Fibroblast of upper back skin (primary cell): ENCODE measurements at places on chromosomes 4 and X.

DNA sequence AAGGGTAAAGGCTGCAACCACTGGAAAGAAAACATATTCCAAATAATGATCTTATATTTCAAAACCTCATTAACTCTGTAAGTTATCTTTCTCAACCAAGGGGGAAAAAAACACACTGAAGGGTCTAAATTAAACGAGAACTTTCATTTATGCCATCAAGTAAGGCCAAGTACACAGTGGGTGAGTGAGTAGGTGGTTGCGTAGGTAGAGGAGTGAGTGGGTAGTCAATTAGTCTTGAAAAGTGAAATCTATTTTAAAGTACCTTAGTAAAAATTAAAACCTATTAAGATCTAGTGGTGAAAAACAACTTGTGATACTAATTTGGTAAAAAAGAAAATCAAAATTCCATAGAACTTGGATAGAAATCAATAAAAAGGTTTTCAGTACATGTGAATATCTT is 3.5 kb downstream of the CASK start:
- DNase-seq: no peak

GRCh38 chrX:47936224-47936939 is 67.4 kb downstream of the ZNF182 start:
- DNase-seq: no peak

GRCh38 chr4:76987153-76987591 is 37.6 kb downstream of the SEPTIN11 start:
- peak; percentile 99 for DNase-seq

DNA sequence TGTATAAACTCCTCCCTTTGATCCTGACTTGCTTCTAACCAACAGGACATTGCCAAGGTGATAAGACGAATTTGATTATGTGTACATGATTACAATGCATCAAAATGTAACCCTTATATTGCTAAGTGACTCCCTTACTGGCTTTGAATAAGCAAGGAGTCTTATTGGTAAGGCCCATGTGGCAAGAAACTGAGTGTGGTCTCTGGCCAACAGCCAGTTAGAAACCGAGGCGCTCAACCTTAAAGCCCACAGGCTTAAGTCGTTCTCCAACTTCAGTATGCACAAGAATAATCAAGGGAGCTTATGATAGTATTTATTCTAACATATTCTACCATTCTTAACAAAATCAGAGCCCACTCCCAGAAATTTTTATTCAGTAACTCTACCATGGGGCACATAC is 374.2 kb upstream of the F9 start:
- DNase-seq: no peak

DNA sequence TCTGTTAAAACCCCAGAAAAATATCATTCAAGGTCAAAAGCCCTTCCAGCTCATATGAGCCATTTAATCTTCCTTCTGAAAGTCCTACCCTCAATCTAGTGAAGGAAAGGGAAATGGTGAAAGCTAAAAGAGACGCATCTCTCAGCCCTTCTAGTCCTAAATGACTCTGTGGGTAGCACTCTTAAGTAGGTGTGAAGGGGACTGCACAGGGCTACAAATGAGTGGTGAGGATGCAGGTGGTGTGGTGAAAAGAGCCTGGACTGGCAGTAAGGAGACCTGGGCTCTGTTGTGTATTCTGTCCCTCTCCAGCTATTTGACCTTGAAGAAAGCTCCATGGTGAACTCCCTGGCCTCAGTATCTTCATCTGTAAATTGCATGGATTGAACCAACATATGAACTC is 671.8 kb upstream of the DIPK2B start:
- no peak for DNase-seq

DNA sequence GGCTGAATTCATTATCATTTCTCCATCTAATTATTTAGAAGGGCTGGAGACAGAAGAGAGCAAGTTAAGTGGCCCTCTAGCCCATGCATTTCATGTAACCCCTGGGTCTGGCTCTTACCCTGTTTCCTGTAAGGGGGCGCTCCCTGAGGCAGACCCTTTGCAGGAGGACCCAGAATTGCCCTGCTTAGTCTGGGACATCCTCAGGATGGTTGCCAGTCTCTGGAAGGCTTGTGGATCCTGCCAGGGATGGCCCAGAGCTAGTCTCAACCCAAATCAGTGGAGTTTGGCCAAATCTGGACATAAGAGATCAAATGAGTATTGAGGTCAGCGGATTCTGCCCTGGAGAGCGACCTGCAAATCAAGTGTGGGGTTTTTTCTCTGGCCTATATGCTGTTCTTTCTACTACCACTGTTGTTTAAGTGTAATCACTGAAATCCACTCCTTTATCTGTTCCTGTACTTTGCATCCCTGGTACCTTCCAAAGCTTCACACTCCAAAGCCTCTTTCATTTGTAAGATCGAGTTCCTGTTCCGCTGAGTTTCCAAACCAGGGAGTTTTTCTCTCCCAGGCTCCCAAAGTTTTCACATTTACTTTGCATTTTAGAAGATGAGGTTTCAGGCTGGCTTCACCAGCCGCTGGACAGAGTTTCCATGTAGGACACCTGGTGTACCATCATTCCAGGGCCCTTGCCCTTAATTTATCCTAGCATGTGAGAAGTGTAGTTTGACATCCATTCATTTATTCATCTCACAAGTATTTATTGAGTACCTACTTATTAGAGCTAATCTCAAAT is 6.3 kb downstream of the KLF3 start:
- no peak for DNase-seq

DNA sequence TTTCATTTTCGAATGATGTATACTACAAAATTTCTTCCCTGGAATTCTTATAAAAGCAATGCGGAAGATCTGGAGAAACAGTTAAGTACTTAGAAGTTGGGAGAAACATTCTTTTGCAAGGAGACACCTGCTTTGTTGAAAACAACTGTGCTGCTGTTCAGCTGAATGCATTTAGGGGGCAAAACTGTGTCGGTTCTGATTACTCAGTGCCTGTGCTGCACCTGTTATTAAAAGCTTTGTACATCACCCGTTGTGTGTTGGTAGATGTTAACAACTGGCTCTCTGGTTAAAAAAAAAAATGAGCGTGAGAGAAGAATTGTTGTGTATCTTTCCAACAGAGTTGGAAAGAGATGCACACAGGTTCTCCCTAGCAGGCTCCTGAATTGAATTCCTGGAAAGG is 184.1 kb upstream of the HHIP start:
- no peak for DNase-seq

DNA sequence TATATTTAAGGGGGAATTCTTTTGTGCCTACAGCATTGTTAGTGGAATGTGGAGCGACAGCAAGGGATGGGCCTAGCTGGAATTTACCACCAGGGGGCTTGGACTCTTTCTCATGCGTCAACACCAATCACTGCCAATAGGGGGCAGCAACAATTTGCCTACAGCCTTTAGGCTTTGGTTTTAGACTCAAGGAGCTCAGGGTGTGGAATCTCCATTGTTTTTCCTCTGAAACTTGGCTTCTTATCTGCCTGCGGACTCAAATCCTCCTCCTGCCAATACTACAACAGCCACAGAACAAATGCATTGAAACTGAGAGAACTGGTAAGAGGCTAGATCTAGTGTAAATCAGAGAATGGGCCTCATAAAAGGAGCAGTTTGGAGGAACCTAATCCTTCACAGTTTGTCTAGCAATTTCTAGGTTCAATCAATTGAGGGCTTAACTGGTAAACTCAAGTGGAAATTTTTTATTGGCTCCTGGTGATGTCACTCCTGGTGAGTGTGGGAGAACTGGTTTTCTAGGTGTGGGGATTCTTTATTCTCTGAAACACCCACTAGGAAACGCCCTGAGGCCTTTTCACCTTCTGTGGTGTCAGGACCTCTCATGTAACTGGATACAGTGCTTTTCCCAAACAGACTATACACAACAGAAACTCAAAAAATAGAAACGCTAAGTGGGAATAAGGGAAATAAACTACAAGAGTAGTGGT is 27.9 kb upstream of the TMSB4X start:
- DNase-seq: peak; percentile 86

DNA sequence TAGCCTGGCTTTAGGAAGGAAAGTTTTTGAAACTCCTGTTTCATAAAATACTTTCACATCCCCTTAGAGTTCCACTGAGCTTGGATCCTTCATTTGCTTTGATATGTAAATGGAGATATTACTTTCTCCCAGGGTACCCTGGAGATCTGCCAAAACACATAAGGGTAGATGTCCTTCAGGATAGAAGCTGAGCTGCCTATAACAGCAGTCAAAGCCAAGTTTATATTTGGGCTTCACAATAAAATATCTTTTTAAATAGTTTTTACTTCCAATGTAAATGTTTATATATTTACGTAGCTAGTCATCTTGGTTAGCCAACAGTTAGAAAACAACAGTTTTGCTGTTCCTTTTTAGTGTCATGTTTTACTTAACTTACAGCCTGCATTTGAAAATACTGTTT is 742.3 kb upstream of the POU3F4 start:
- no peak for DNase-seq

DNA sequence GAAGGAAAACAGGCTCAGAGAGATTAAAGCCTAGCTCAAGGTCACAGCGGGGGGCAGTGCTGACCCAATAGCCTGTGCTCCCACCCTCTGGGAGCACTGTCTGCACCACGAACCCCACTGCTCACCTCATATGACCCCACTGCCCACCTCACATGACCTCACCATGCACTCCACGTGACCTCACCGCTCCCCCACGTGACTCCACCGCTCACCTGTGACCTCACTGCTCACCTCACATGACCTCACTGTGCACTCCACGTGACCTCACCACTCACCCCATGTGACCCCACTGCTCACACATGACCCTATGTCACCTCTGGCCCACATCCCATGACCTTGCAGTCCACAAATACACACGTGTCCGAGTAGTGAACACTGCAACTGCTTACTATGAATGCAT is 55.4 kb downstream of the ACOX3 start:
- no peak for DNase-seq

DNA sequence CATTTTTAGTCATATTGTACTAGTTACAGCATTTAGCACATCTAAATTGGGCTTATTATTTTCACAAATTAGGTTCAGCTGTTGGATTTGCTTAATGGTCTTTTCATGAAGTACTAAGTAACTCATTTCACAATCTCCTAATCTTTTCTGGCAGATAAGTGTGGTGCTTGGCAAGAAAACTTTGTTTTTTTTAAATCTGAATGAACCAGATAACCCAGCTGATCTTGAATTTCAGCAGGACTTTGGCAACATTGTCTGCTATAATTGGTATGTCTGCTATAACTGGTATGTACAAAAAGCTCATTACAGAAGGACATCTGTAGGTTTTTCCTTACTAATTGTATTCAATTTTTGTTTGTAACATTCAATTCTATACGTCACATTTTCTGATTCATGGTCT is 22.7 kb downstream of the WDR19 start:
- DNase-seq: no peak

DNA sequence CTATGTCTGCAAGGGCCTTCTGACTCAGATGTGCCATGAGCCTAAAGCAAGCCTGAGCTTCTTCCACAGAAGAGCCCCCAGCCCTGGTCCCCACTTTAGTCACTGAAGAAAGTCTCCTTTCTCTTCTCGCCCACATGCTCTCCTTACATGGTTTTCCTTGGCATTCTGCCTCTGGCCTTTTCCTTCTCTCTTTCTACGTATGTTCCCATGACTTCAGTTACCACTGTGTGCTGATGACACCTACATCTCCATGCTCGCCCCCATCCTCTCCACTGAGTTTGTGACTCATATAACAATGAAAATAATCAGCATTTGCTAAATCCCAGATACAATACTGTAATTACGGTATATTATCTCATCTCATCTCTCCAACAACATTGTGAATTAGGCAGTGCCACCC is 149.3 kb downstream of the AMMECR1 start:
- peak; percentile 48 for DNase-seq

DNA sequence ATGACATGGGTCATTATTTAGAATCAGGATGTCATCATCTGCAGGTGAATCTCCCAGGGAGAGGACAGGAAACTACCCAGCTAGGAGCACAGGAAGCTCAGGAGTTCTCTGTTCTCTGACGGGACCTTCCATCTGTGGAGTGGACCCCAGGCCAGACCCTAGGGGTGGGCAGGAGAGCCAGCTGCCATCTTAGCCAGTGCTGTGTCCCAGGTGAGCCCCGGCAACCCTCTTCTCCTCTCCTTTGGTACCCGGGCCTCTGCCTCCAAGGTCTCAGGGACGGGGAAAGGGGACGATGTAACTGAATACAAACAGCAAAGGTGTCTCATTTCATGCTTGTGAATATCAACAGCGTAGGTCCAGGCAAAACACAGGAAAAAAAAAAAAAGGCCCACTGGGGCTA is 48.5 kb downstream of the C4orf50 start:
- DNase-seq: no peak

DNA sequence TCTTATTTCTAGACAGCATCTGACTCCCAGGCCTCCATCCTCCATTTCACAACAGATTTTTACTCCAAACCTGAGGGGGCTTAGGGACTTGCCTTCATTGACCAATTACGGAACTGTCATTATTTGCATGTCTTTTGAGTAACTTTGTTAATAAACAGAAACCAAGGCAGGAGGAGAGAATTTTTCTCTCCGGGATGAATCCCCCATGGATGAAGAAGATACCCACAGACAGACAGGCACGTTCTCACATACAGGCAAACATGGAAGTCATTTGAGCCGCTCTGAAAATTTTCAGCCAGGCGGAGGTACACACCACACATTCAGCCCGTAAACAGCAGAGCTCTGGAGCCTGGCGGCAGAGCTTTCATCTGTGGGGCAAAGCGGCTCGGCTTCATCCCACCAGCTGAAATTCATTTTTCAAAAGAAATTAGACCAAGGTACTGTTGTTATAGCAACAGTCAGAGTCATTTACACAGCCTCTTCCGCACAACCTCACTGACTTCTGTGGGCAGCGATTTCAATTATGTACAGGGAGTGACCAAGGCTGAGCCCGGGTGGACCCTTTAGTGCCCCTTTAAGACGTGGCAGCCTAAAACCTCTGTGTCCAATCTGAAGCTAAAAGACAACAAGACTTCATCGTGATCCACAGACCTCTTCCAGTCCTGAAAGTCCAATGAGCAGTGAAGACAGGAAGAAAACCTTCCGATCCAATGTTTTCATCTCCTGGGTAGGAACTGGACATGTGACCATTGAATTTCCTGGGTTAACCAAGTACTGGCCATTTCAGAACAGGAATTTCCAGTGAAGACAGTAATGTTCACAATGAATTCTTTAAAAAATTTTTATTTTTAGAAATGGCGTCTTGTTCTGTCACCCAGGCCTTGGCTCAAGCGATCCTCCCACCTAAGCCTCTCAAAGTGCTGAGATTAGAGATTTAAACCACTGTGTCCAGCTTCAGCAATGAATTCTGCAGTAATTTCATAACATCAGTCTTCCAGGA is 237.0 kb downstream of the MGST2 start:
- DNase-seq: peak; percentile 39

DNA sequence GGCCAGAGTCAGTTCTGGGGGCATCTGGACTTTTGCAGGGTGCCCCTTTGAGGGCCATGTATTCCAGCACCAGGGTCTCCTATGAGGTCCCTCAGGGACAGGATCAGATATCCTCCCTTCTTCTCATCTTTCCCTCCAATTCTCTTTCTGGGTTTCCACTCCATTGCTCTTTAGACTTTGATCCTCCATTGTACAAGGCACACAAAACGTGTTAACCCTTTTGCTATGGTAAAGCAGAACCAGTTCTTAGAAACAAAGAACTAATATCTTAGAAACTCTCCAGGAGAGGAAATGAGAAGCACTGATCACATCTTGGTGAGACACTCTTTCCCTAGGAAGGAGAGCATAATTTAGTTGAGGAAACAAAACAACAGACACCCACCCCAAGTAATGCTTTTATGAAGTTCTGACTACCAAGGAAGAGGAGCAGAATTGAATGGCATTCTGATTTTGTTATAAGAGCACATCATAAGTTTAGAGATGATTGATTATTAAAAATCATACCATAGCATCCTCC is 200.7 kb upstream of the NPY2R start:
- no peak for DNase-seq
